T-helper 17 cell (primary cell): ENCODE measurements at places on chromosomes 7 and 10.

- no peak for DNase-seq
These were observed 124.4 kb upstream of the C7orf33 start for GRCh38 chr7:148466120-148466519.

DNA sequence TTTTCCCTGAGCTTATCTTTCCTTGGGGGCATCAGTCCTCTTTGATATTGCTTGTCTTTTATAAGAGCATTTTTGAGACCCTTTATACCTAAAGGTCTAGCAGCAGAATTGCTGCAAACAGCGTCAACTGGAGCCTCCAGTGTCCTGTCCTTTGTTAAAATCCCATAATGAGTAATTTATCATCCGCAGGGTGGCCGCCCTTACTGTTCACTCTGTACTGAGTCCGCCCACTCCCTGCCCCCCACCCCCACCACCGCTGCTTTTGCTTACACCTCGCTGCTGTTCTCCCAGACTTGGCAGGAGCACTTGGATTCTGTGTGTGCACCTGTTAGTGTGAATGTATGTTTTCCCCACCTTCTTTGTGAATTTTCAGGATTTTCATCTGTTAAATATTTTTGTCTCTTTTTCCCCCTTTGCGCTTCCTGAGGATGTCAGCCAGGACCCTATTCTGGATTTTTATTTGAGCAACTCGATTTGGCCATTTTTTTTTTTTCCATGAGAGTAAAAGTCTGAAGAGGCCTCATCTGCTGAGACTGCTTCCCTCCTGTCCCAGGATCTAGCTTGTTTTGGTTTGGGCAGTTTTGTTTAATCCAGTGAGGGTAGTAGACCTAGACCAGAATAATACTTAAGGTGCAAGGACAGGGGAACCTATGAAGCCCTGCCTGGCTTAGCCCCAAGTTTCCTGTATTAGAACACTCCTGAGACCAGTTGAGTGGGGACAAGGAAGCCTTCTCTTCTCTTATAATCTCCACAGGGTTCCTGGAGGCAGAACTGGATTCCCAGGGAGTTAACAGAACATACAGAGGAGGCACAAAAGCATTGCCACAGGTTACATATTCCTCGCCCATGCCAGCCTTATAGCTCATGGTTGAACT is 8.2 kb downstream of the AGFG2 start:
- no peak for DNase-seq

DNA sequence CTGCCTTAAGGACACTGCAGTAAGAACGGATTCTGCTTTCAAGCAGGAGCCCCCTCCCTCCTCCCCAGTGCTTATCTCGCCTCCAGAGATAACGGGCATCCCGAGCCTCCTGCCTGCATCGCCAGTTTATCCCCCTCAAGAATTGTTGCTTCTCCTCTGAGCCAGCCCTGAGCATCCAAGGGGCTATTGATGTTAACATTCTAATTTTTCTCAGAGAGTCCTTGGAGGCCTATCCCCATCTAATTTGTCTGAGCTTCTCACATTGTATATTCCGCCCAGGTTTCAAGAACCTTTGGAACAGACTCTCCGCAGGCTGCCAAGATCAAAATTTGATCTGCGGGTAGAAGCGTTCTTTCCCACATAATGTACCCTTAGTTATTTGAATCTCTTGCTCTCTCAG is 180.0 kb downstream of the GFRA1 start:
- no peak for DNase-seq

DNA sequence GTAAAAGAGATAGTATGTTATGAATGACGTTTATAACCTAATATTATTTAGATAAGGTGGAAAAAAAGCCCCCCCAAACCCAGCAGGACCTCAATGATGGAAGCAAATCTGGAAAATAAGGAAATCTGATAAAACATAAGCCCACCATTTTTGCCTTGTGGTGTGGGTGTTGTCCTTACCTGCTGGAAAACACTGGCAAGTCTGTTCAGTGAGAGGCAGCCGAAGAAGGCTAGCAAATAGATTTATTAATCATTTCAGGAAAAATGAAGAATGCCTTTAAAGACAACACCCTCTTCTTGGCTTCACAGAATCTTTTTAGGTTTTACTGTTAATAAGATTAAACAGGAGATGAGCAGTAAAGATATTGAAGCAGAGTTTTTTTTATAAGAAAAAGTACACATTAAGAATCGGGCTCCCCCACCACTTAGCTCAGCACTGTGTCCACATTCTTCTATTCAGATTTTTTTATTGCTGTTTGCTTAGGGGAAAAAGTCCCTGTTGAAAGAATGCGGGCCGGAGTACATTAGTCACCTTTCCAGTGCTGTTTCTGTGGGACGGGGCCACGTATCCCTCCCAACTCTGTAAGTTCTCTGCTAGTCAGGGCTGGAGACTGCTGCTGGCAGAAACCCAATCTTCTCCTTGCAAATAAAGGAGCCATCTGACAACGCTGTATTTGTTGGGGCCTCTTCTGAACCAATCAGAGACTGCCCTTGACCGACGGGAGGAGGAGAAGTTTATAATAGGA is 104.1 kb downstream of the EVX1 start:
- no peak for DNase-seq

DNA sequence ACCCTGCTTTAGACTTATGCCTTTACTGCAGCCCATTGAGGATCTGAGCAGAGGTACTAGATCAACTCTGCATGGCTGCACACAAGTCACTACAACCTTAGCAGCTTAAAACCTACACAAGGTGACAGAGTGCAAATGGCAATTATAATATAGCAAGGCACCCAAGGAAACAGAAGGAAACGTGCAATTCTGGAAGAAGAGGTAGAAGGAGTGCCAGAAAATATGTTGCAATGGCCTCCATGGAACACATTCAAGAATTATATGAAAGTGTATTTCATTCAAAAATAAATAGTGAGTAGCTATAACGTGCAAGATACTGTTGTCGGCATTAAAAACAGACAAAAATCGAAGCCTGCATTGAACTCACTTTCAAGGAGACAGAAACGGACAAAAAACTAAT is 2.9 kb upstream of the AKR1C8 start:
- DNase-seq, result no peak

DNA sequence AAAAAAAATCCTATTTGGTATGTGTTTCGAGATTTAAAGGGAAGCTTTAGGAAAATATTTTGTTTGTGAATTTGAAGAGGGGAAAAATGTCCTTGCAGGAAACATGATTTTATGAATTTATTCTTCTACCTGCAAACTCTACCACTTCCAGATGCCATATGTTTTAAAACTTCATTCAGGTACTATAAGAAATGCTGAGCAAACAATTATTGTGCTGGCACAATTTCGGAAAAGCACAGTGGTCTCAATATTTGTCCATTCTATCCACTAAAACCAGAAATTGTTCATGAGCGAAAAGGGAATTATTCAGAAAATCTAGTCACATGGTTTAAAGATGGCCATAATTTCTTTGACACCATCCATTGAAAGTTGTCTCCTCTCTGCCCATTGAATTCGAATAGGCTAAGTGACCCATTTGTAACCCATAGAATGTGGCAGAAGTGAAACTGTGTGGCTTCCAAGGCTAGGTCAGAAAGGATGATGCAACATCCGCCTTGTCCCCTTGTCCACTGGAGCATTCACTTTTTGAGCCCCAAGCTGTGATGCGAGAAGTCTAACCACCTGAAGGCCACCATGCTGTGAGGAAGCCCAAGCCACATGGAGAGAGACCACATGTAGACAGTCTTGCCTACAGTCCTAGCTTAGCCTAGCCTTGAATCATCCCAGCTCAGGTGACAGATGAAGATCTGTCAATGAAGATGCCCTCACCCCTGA is 189.8 kb upstream of the PRKCQ start:
- DNase-seq, result no peak

- DNase-seq, result no peak
These were observed 34.8 kb upstream of the INMT start for GRCh38 chr7:30717181-30717580.

DNA sequence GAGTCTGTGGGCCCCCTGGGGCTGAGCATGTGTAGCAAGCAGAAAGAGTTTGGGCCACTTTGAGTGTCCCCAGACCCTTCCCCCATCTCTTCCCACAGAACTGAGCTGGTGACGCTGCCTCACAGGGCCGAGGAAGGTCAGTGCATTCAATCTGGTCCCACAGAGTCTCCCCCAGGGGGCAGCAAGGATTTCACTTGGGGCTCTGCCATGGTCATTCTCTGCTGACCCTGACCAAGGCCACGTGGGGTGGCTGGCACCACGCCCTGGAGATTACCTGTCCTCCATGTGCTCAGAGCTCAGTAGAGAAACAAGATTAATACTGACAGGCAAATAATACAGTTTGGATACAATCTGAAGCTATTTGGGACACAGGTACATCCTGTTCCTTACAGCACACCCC is 30.2 kb downstream of the ADRA2A start:
- DNase-seq, result no peak

DNA sequence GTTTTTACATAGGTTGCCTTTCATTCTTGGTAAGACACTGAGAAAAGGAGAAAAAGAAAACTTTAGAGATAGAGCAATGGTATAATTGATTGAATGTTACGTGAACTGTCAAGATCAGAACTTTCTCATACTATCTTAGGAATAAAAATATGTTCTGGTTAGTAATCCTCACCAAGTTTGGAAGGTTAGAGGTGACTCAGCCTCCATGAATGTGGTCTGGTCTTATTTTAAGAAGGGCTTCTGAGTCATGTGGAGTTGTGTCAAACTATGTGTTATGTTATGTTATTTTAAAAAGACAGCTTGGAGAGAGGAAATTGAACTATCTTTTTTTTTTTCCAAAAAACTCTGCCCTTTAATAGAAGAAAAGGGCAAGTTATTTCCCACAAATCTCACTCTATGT is 458.6 kb upstream of the KLF6 start:
- no peak for DNase-seq

DNA sequence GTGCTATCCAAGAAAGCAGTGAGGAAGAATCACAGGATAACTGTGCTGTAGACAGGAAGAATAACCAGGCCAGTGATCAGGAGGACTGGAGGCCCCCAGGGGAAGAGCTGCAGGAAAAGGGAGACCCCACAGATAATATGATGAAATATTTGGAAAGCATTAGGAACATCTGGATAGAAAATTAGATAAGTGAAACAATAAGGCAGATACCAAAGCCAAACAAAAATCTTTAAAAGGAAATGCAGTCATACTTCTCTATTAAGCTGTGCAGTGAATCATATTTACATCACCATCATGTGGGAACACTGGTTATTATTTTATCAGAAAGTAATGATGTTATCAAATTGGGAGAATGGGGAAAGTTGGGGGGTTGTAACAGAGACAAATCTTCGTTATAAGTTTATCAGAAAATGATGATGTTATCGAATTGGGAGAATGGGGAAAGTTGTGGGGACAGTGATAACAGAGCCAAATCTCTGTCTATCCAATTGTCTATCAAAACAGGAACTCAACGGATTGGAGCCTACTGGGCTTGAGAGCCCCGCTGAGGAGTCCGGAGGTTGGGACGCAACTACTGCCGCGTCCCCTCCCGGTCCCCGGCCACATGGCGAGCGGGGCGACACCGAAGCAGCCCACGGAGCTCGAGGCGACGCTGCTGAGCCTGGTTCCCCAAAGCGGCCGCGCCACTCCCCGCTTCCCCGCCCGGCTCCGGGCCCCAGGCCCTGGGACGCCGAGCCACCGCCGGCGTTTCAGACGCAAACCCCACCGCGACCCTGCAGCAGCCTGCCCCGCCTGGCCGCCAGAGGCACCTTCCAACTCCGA is 14.0 kb upstream of the RALA start:
- no peak for DNase-seq

DNA sequence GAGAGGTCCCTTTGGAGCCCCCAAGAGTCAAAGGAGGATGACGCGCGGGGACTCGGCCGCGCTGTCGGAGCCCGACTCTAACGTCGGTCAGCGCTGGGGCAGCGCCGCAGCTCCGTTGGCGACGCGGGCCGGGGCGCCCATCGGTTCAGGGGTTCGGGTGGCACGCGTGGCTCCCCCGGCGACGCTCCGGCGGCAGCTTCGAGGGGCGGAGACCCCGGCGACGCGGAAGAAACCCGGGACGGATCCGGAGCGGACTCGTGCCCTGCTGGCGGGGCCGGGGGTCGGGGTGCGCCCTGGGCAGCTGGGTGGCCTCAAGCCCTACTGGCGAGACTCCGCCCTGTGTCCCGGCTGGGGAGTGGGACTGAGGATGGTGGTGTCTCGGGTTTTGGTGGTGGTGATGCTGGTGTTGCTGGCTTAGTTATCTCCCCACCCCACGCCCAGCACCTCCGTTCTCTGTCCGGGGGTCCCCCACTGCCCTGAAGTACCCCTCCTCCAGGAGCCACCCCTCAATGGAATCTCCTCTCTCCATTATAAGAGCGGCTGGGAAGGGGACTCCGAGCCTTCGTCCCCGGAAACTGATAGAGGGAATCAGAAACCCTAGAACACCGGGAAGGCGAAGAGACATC is at the start of gene NAT16:
Gene NAT16 (minus strand): TSS at position 164 of the 626 bp plus-strand sequence. CDS start 5,486 bp downstream, outside the sequence.
- no peak for DNase-seq

- DNase-seq, result no peak
These were observed 12.8 kb downstream of the SPOCK2 start for GRCh38 chr10:72075376-72076115.

DNA sequence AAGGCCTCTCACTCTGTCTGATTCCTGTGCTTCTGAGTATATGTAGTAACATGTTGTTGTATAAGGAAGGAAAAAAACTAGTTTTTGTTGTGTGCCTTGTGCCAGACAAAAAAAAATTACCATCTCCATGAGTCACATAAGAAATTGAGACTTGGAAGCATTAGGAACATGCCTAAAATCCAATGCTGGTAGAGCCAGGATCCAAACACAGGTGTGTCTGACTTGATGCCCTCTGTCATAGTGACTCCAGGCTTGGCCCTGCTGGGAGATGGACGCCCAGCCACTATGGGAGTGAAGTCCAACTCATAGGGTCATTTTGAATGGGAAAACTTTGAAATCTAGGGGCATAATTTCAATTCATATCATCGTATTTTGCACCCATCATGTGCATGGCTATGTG is 38.0 kb downstream of the PYROXD2 start:
- DNase-seq, result no peak

DNA sequence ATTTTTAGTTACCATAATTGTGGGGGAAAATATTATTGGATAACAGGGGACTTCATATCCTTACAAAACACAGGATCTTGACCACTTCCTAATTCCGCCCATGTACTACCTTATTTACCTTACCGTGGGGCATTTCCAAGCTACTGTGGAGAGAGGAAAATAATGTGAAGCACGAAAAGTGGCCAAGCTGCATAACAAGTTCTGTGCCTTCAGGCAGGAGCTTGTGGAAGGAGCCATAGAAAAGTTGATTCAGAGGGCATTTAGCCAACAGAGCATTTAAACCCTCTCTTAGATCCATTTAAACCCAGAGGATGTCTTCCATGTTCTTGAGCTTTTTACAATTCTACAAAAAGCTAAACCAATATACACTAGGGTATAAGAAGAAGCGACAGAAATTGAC is 41.6 kb downstream of the DNAJB9 start:
- no peak for DNase-seq

GRCh38 chr10:22618078-22618785 is 96.1 kb downstream of the PIP4K2A start:
- DNase-seq, result no peak

DNA sequence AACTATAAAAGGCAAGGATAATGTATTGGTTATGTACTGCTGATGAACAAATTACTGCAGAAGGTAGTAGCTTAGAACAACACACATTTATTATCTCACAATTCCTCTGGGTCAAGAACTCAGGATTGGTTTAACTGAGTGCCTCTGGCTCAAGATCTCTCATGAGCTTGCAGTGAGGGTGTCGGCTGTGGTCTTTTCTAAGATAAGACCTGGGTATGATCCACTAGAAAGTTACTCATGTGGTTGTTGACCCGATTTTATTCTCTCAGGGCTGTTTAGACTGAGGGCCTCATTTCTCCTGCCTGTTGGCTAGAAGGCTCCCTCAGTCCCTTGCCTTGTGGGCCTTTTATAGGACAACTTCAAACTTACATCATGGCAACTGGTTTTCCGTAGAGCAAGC is 86.7 kb downstream of the VWDE start:
- no peak for DNase-seq

- no peak for DNase-seq
These were observed 63.6 kb downstream of the ANKRD7 start for GRCh38 chr7:118288098-118288497.
